ENCODE measurements at places on chromosomes 7 and 10.
A peak's percentile ranks its signal among the peaks of the same experiment; 100 is the strongest.

DNA sequence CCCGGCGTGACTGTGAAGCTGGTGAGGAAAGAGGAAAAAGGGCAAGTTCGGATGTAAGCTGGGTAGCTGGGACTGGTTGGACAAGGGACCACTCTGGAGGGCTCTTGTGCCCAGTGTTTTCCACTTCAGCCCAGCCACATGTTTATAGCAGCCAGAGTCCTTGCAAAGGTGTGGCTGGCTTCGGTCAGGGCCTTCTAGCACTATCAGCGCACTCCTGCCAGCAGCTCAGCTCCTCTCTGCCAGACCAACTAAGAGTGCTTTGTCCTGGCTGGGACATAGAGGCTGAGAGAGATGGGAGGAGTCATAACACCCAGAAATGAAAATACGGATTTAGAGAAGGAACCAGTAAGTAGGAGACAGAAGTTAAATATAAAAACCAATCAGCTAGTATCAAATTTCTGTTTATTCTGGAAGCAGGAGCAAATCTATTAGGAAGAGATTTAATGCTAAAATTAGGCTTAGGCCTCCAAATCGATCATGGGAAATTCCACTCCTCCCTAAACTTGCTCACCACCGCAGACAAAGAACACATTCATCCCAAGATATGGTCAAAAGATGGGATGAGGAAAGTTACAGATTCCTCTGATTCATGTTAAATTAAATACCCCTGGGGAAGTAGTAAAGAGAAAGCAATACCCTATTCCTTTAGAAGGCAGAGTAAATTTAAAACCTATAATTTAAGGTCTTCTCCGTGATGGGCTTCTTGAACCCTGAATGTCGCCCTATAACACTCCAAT lies 135.0 kb downstream of the RALA start:
- no peak for DNase-seq

DNA sequence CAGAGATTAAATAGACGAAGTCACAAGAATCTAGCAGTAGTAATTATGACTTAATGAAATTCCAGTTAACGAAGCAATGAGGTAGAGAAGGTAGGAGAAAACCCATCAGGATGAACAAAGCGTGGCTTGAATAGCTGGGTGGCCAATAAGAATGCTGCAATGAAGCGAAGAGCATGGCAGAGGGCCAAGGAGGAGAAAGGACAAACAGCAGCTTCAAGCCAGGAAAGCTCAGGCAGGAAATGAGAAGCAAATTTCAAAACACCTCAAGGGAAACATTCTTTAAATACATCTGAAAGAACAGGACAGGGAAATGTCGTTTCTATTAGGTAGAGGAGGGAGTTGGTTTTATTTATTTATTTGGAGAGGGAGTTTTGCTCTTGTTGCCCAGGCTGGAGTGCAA lies 122.5 kb downstream of the KIAA1217 start:
- DNase-seq = no peak

DNA sequence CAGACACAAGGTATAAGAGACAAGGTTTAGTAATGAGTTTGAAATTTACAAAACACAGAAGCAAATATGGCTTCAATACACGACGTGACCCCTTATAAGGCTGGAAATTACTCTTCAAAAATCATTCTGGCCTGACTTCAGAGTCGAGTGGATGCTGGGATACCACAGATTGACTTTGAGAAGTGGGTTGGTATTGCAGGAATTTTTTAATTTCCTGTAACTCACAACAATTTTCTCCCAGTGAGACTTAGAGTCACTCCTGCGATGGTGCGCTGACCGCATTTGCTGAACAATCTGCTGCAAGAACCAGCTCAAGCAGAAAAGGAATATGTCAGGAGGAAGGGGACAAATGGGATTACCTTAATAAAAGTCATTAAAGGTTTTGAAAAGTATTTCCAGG lies 132.1 kb downstream of the EMX2 start:
- no peak for DNase-seq

GRCh38 chr7:130154131-130154500 lies 51.1 kb downstream of the TMEM209 start:
- no peak for DNase-seq

- no peak for DNase-seq
Observed at GRCh38 chr7:144784943-144785342, 50.9 kb downstream of the TPK1 start.

DNA sequence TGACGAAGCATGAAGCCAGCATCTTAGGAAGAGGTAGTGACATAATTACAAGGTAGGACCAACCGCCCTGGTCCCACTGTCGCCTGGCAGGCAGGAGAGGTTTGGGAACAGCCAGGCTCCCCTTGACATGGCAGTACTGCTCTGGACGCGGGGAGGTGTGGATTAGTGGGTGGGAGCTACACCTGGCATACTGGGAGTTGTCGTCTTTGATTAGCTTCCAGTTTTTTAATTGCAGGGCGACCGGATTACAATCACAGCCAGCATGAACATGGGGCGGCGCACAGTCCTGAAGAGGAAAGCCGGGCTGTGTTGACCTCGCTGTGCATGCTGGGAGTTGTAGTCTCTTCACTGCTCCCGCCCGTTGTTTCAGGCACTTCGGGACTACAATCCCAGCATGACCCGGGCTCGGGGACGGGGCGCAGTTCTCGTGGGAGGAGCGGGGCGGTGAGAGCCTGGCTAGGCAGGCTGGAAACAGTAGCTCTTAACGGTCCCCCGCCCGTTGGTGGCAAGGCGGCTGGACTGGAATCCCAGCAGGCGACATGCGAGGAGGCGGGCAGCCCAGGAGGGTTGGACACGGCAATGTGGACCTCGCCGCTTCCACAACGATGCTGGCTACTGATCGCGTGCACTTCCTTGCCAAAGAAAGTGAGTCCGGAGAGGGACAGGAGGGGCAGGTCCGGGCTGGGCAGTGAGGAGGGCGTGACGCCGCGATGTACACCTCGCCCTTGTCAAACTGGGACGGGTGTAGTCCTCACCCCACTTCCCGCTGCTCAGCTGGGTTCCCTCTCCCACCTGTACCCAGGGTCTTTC lies 98.0 kb upstream of the ZNF722 start:
- no peak for DNase-seq

- DNase-seq = no peak
Observed at GRCh38 chr7:130989101-130989795, 255.2 kb upstream of the KLF14 start.

- no peak for DNase-seq
Observed at GRCh38 chr7:35536396-35536826, 158.5 kb downstream of the HERPUD2 start.

DNA sequence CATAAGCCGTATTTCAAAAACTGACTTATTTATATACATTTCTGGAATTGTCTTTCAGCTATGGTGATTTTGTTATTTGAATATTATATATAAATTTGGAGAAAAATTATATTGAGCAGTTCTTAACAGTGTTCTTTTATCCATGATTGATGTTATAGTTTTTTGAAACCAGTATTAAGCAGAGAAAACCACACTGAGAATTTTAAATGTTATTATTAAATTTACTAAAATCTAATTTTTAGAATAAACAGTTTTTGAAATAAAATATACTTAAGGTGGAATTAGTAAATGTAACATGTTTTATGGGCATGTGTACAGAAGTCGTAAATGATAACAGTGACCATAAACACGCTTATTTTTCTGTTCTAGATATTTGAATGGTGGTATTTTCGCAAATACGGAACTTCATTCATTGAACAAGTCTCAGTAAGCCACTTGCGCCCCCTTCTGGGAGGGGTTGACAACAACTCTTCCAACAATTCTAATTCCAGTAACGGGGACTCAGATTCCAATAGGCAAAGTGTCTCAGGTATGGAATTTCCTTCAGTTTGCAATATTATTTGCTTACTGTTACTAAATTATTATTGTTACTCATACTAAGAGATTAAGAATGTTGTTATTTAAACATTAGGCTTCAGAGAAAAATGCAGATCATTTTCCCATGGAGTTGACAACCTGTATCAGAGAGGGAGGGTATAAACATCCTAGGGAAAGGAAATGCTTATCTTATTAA lies 166.1 kb downstream of the ST7 start:
- peak; percentile 56 for DNase-seq

- no peak for DNase-seq
Observed at GRCh38 chr10:48725708-48726107, 41.0 kb downstream of the WDFY4 start.
